ENCODE measurements at places on chromosomes 4 and X.

DNA sequence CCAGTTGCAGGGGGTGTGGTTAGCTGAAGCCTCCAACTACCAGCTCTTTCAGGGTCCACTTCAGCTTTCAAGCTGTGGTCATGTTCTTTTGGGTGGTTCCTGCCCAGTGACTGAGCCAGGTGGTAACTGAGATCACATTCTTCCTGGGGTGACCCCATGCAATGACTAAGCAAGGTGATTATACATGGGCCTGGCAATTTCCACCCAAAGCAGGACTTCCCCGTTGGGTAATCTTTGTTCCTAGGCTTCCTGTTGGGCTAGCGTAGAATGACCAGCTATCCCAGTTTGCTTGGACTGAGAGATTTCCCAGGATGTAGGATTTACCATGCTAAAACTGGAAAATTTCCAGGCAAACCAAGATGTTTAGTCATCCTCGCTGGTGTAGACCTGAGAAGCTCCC lies 18.4 kb upstream of the MAGEB17 start:
- DNase-seq: no peak

- DNase-seq: no peak
Observed at GRCh38 chr4:152346526-152346925, 189.4 kb downstream of the FBXW7 start.

DNA sequence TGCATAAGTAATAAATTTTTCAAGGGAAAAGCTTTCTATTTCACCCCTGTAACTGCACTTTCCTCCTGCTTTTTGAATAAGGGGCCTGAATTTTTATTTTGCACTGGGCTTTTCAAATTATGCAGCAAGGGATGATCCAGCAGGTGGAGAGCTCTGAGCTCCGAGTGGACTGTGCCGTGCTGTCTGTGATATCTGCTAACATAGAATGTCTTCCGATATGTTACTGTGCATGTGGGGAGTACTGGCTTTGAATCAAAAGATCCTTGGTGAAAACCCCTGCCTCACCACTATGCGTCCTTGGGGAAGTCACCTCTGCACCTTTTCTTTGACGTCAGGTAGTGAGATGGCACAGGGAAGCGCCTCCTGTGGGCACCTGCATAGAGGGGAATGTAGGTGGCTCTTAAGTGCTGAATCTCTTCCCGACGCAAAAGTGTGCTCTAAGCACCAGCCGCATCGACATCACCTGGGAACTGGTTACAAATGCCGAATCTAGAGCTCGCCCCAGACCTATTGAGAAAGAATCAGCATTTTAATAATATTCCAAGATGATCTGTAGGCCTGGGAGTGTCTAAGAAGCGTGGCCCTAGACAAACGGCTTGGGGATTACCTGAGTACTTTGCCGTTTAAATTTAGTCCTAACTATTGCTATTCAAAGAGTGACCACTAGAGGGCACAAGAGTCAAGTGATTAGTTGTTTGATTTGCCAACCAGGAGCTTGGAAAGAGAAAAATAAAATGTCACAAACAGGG lies 19.2 kb upstream of the WFS1 start:
- DNase-seq: peak; percentile 37

DNA sequence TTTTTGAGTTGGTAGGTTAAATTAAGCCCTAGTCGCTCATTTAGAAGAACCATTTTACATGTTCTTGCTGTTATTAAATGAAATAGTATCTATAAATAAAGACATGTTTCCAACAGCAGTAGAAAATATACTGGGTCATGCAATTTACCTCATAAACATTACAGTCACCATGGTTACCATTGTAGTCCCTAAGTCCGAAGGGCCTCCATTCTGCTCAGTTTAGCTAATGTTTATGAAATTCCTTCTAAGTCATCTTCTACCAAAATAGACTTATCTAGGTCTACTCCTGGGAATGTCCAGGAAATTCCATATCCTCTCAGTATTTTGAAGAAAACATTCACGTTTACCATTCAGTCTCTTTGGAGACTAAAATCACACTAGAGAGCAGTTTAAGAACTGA lies 292.5 kb upstream of the DCAF8L1 start:
- DNase-seq: no peak

DNA sequence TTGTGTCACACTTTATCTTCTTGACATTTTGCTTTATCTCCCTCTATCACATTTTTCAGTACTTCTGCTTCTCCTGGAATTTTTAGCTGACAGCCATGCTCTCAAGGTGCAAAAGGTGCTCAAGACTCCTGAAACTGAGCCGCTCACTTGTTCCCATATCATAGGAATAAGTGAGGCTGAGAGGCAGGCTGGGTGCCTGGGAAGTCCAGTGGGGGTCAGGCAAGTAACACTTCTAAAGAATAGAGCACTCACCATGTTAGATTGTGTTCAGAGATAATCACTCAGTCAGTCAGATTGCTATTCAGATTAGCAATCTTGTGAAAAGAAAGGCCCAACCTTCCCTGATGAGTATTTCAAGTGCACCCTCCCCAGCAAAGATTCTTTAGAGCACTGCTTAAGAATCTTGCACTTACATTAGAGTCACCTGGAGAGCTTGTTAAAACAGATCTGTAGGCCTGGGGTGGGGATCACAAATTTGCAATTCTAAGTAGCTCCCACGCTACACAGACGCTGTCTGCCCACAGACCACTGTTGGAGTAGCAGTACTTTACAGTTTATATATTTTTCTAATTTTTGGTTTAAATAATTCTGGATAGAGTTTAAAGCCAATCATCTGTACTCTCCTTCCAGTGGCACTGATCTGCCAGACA lies 23.1 kb upstream of the LRAT start:
- no peak for DNase-seq

GRCh38 chrX:943035-943434 lies 269.4 kb downstream of the CRLF2 start:
- no peak for DNase-seq

DNA sequence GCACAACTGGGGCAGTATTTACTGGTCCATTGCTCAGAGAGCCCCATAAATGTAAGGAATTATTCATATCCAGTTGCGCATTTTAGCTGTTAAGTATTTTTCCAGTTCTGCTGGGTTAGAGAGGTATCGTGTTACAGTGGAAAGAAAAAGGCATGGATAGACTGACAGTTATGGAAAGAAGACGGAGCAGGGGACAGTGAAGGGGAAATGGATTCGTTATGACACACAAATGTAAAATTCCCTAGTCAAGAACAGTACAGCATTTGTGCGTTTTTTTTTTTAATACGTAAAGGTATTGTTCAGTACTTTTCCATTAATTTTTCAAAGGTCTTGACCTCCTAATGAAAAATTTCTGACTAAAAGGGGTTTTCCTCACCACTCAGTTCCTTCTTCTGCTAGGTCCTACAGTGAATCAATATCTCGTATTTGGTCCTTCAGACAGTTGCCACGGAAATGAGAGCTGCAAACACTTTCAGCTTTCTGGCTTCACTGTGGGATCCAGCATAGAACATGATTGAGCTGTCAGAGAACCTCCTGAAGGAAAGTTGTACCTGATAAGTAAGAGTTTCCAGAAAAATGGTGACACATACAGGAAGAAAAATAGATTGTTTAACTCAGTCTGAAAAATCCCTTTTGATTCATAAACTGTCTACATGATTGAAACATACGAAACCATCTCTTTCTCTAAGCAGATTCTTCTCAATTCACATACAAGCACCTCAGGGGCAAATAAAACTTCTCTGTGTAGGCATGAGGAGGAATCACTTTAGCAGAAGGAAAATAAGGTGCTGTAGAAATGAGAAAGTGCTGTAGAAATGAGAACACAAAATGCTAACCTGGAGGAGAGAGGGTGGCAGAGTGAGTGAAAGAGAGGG lies 21.8 kb upstream of the BBS12 start:
- no peak for DNase-seq

- no peak for DNase-seq
Observed at GRCh38 chr4:3342182-3342854, 49.5 kb downstream of the RGS12 start.

GRCh38 chrX:1600406-1601050 lies 9.1 kb downstream of the AKAP17A start:
- DNase-seq: no peak

DNA sequence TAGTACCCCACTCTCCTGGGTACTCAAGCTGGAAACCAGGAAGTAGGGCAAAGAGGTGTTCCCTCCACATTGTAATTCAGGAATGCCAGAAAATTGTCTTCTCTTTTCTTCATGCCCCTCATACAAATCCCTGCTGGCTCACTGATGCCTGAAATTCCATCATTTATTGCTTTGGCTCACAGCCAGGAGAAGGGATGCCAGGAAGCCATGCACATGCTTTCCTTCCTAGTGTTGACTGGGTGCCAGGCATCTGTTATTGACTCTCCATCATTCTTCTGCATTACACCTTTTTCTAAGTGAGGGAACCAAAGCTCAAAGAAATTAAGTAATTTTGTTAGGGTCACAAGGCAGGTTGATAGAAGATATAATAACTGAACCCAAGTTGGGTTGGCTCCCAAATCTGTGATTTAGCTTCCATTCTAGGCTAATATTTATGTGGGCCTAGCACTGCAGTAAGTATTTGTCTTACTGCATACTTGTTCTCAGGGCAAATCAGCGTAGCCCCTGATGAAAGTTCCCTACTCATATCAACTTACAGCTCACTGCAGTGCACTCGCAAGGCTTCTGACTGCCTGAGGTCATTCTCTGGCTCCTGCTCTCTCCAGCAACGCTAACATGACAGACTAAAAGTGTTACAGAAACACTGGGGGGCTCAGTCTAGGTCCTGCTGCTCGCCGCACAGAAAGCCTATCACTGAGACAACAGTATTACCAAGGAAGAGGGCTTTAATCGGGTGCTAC lies 89.0 kb downstream of the TRAPPC11 start:
- no peak for DNase-seq

DNA sequence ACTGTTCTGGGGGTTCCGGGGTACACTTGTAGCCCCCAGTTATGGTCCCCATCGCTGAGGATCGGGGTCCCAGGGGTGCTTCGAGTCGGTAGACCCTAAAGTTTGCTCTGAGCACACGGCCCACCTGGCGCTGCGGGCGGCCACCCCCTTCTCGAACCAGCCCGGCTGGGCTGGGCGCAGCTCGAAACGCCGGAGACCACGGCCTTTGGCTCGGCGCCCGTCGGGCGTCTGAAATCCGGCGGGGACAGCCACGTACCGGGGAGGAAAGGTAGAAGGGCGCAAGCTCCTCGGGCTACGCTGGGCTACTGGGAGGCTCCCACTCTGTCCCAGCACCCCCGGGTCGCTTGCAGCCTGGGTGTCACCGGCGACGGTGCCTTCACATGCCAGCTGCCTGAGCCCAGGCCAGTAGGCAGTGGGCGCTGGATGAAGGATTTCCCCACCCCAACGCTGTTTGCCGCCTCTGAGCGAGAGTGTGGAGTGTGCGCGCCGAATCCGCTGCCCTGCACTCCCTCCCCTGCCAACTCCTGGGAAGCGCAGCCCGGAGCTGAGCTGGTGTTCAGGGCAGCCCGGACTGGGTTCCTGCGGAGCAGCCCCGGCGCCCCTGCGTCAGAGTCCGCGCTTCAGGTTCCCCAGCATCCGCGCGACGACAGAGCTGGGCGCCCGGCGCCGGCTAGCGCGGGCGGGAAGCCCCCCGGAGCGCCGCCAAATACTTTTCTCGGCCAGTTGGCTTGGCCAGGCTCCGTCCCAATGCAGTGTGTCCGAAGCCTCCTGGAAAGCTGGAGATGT lies 637 bp downstream of the MAMLD1 start:
- peak; percentile 54 for DNase-seq

GRCh38 chr4:108681321-108681809 lies 31.0 kb downstream of the OSTC start:
- DNase-seq: no peak

GRCh38 chrX:8323356-8323755 lies 141.3 kb upstream of the VCX3B start:
- no peak for DNase-seq

DNA sequence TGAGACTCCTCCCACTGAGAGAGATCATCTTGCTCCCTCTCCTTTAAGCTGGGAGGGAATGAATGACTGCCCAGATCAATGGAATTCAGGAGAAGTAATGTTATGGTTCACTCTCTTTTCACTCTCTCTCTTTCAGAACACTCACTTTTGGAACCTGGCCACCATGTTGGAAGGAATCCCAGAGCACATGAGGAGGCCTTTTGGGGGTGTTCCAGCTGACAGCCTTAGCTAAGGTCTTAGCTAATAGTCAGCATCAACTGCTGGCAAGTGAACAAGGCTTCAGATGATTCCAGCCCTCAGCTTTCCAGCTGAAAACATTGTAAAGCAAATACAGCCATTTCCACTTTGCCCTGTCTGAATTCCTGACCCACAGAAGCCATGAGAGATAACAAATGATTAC lies 124.0 kb upstream of the CLNK start:
- no peak for DNase-seq

DNA sequence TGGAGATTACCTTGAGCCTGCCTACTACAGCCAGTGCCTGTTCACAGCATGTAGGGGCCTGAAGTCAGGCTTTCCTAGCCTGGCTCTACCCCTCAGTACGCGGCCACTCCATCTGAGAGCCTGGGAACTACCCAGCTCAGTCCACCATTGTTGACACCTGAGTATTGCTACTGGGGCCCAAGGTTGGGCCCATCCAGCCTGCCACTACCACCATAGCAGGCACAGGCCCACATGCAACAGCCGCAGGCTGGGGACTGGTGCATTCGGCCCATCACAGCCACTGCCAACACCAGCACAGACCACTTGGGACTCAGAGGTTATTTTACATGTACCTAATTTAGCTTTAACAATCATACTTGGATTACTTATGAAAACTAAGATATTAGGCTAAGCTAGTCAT lies 314.0 kb downstream of the GALNTL6 start:
- DNase-seq: no peak

GRCh38 chrX:10089378-10089795 lies 67.4 kb upstream of the CLCN4 start:
- DNase-seq: no peak

DNA sequence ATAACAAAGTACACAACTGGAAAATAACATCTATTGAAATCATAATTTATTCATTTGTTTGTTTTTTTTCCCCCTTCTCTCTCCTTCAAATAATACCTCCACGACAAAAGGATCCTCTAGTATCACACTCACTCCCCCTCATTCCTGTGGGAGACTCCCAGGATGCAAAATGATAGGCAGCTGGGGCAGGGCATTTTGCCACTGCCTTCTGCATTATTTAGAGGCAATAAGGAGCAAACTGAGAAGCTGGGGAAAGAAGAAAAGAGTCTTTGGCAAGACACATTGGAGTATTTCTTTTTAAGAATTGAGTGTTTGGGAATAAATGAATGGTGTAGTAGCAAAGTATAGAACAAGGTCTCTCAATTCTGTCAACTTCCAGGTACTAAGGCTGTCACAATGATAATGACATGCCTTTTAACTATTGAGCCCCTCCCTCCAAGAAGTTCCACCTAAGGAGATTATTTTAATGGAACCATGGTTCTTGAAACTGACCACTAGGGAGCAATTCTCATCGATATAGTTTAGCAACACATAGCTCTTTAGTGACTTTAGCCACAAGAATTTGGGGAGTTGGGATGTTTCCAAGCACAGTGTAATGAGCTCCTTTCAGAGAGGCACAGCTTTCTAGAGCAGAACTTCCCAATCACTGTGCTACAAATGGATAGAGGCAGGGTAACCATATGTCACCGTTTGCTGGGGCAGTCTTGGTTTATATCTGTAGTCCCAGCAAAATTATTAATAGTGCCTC lies 303.3 kb downstream of the FRMPD4 start:
- no peak for DNase-seq

- DNase-seq: no peak
Observed at GRCh38 chrX:44506678-44507077, 36.0 kb downstream of the FUNDC1 start.

Measured in activated T-cell treated with anti-CD3 and anti-CD28 coated beads, Interleukin-2, amount 50 U/mL, for 24 hours (primary cell).